Breast epithelium (tissue), 4 donors: ENCODE measurements at places on chromosomes 12 and 14.
A peak's percentile ranks its signal among the peaks of the same experiment; 100 is the strongest.

GRCh38 chr14:64696355-64696857 is 7.8 kb upstream of the PLEKHG3 start:
- H3K27ac ChIP-seq = no peak overlapping the region
- H3K4me3 ChIP-seq = no peak overlapping the region
- no peak for DNase-seq
- no peaks in the 10 kb centered on the region for H3K4me1 ChIP-seq

GRCh38 chr14:85316701-85317410 is 213.1 kb upstream of the FLRT2 start:
- no peaks in the 10 kb centered on the region for H3K36me3 ChIP-seq
- H3K27ac ChIP-seq = no peak overlapping the region
- no peak overlapping the region for H3K4me3 ChIP-seq
- no peak for DNase-seq
- H3K4me1 ChIP-seq = no peaks in the 10 kb centered on the region

- no peaks in the 10 kb centered on the region for H3K36me3 ChIP-seq
- DNase-seq = no peak
- H3K27ac ChIP-seq = no peak overlapping the region
- no peaks in the 10 kb centered on the region for H3K4me1 ChIP-seq
- no peak overlapping the region for H3K4me3 ChIP-seq
These were observed 71.7 kb upstream of the GPATCH2L start for GRCh38 chr14:76080025-76080424.

- H3K27me3 ChIP-seq = no peaks in the 10 kb centered on the region
- H3K4me1 ChIP-seq = no peaks in the 10 kb centered on the region
- no peak overlapping the region for H3K4me3 ChIP-seq
- no peaks in the 10 kb centered on the region for H3K36me3 ChIP-seq
- DNase-seq = no peak
These were observed 47.9 kb downstream of the SYNE3 start for GRCh38 chr14:95468448-95469133.

DNA sequence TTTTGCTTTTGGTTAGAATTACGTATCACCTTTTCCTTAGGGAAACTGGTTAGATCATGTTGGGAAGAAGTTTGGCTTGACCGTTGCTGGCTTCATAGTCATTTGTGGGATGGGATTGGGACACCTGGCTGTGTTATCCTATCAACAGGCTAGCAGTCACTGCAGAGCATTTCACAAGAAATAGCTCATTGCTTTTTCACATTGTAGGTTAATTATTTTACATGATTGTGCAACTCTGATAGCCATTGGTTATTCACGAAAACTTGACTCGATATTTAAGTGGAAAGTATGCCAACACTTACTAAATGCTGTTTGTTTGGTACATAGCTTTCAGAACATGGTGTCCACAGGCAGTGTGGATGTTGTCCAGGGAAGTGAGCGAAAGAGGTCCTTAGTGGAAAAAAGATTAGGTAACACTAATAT is 89.4 kb downstream of the NKX2-1 start:
- H3K27ac ChIP-seq = no peak overlapping the region
- DNase-seq = no peak
- no peak overlapping the region for H3K4me3 ChIP-seq
- H3K4me1 ChIP-seq = no peaks in the 10 kb centered on the region

- no peaks in the 10 kb centered on the region for H3K4me1 ChIP-seq
- no peaks in the 10 kb centered on the region for H3K27me3 ChIP-seq
- H3K27ac ChIP-seq = no peak overlapping the region
- H3K36me3 ChIP-seq = no peaks in the 10 kb centered on the region
- no peak overlapping the region for H3K4me3 ChIP-seq
These were observed 461.0 kb downstream of the ADAMTS20 start for GRCh38 chr12:43090981-43091380.

DNA sequence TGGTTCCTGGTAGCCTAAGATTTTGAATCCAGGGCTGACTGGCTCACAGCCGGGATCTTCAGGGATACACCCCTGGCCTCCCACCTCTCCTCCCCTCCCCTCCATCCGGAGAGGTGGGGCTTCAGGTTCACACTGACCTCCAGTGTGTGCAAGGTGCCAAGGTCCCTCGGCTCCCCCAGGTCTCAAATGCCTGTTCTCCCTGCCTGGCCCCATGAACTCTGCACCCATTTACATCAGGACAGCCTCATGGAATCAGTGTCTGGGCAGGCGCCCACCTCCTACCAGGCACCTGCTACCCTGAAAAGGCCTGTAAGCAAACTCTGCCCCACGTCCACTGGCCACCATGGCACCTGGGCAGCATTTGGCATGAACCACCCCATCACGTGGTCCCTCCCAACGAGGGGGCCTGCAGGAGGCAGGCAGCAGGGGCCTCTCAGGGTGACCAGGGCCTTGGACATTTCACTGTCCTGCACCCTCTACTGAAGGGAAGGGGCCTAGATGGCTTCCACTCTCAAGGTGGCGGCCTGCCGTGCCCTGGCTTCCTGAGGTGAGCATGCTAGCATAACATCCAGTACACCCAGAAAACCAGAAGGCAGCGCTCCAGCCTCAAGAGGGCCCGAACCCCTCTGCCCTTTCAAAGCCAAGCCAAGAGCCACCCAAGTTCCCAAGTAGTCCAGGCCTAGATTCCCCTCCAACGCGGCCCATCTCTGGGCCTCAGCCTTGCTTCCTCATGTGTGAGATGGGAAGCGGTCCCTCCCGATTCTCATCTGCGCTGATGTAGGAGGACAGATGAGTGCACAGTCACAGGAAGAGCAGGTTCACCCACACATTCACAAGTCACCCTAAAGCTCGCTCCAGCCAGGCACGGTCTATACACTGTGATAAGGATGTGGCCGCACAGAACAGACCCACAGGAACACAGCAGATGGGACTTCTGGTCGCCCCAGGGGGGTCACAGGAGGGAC is 37.3 kb downstream of the CCDC85C start:
- H3K36me3 ChIP-seq = no peaks in the 10 kb centered on the region
- no peak for DNase-seq
- H3K4me3 ChIP-seq = no peak overlapping the region
- peak overlapping the region; percentile 80 for H3K27ac ChIP-seq
- H3K27me3 ChIP-seq = no peaks in the 10 kb centered on the region

- H3K27ac ChIP-seq = no peak overlapping the region
- H3K27me3 ChIP-seq = no peaks in the 10 kb centered on the region
- no peaks in the 10 kb centered on the region for H3K4me1 ChIP-seq
- no peaks in the 10 kb centered on the region for H3K36me3 ChIP-seq
- DNase-seq = no peak
These were observed 141.6 kb upstream of the CPSF6 start for GRCh38 chr12:69097619-69098368.

- H3K4me1 ChIP-seq = no peaks in the 10 kb centered on the region
- H3K27ac ChIP-seq = no peak overlapping the region
- H3K4me3 ChIP-seq = no peak overlapping the region
- H3K27me3 ChIP-seq = no peaks in the 10 kb centered on the region
These were observed 133.6 kb upstream of the SSTR1 start for GRCh38 chr14:38074081-38074480.

DNA sequence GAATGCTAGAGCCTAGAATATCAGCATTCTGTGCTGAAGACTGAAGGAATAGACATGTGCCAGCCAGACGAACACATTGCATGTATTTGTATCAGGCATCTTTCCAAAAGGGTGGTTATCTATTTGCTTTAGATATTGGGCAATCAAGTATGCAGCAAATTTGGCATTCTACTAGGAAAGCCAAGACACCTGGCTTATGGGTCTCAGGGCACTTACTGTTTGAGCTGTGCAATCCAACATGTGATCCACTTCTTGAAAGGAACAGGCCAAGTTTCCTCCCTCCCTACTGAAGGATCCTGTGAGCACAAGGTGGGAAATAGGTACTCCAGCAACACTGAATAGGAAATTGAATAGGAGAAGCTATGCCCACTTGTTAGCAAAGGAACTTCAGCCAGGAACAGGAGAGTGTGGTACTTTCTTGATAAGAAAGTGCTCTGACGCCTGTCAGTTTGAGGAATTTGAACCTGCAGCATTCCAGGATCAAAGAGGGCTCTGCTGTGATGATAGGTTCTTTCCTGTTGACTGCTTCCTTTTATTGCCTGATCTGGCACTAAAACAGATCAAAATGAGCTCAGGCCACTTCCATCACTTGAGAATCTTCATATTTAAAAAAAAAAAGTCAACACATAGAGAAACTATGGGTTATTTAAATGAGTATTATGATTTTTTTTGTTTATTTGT is 20.6 kb downstream of the OR6S1 start:
- H3K4me3 ChIP-seq = no peak overlapping the region
- H3K27ac ChIP-seq = no peak overlapping the region
- no peak for DNase-seq
- H3K4me1 ChIP-seq = no peaks in the 10 kb centered on the region
- H3K36me3 ChIP-seq = no peaks in the 10 kb centered on the region
- peaks cover 5% of the 10 kb centered on the region for H3K27me3 ChIP-seq

GRCh38 chr14:24377657-24378056 is 9.7 kb downstream of the NFATC4 start:
- H3K27me3 ChIP-seq = no peaks in the 10 kb centered on the region
- no peaks in the 10 kb centered on the region for H3K4me1 ChIP-seq
- no peak overlapping the region for H3K4me3 ChIP-seq
- H3K36me3 ChIP-seq = no peaks in the 10 kb centered on the region
- peak overlapping the region; percentile 63 for H3K27ac ChIP-seq
